ENCODE measurements at places on chromosomes 12 and 14.
A peak's percentile ranks its signal among the peaks of the same experiment; 100 is the strongest.

GRCh38 chr14:101102875-101103274 is 199.4 kb upstream of the RTL1 start:
- DNase-seq: peak; percentile 12

- DNase-seq: no peak
Measured at GRCh38 chr12:23099104-23099503, 474.1 kb downstream of the ETNK1 start.

- no peak for DNase-seq
Measured at GRCh38 chr12:90333939-90334338, 621.0 kb downstream of the CCER1 start.

- DNase-seq: no peak
Measured at GRCh38 chr14:56899829-56900228, 89.5 kb upstream of the OTX2 start.

DNA sequence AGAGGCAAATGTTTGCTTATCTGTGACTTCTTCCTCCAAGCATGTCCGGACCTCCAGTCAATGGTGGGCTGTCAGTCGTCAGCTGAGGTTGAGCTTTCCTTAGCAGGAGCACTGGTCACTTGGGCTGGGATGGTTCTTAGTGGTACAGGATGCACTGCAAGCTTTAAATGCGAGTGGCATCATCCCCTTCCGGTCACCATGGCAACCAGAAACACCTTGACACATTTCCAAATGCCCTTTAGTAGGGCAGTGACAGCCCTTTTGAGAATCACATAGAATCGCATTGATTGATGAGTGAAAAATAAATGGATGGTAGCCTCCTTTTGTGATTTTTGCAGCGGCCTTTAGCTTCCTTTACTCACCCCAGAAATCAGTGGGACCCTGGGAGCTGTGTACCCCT is 24.1 kb downstream of the NTF3 start:
- no peak for DNase-seq

GRCh38 chr14:54387328-54387727 is 9.5 kb upstream of the CDKN3 start:
- no peak for DNase-seq

DNA sequence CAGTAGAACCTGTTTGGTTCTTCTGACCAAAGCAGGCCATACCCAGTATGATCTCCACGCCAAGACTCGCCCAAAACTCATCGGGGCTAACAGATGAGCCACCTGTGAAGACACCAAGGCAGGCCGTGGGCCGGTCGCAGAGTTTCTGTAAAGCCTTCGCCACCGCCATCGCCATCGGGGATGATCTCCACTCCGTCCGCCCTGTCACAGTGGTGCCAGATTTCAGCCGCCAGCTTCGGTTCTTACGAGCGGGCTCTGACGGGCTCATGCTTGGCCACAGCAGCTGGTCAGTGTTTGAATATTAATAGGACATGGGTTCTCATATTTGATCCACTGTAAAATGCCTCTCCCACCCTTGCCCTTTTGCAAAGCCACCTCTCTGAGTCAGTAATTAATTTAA is 113.2 kb upstream of the TMEM132D start:
- DNase-seq: no peak

- no peak for DNase-seq
Measured at GRCh38 chr14:24351517-24351916, 11.7 kb upstream of the RIPK3 start.

DNA sequence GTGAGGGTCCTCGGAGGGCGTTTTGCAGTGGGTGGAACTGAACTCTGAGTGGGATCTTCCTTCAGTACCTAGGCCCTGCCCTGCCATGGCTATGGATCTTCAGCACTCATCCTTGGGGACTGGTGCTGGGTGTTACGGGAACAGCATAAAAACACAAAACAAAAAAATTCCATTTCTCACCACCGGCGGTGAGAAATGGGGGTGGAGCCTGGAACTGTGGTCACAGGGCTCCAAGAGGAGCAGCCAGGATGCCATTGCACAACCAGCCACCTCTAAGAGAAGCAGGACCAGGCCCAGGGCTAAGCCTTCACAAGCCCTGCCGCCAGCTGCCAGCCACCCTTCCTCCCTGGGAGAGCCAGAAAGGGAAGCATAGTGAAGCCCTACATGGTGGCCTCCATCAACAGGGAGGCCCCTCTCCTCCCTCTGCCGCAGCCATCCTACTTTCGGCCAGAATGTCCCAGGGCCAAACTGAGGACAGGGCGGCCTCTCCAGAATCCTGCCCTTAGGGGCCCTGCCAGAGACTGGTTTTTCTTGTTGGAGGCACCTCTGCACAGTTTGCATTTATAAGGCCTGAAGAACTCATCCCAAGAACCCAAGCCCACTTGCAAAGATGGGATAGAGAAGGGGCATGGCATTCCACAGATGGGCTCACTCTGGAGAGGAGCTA is 76.5 kb downstream of the VCPKMT start:
- no peak for DNase-seq

All from activated CD8-positive, alpha-beta T cell treated with anti-CD3 and anti-CD28 coated beads, Interleukin-2, amount 10 ng/mL, durations not matched to agents 7 days and 5 days (primary cell).